B cell (primary cell): ENCODE measurements at places on chromosomes 4 and X. TPM values are rescaled to one million over a fixed set of nuclear protein-coding genes. Genes with fewer than 3 reads are reported as not detected.

DNA sequence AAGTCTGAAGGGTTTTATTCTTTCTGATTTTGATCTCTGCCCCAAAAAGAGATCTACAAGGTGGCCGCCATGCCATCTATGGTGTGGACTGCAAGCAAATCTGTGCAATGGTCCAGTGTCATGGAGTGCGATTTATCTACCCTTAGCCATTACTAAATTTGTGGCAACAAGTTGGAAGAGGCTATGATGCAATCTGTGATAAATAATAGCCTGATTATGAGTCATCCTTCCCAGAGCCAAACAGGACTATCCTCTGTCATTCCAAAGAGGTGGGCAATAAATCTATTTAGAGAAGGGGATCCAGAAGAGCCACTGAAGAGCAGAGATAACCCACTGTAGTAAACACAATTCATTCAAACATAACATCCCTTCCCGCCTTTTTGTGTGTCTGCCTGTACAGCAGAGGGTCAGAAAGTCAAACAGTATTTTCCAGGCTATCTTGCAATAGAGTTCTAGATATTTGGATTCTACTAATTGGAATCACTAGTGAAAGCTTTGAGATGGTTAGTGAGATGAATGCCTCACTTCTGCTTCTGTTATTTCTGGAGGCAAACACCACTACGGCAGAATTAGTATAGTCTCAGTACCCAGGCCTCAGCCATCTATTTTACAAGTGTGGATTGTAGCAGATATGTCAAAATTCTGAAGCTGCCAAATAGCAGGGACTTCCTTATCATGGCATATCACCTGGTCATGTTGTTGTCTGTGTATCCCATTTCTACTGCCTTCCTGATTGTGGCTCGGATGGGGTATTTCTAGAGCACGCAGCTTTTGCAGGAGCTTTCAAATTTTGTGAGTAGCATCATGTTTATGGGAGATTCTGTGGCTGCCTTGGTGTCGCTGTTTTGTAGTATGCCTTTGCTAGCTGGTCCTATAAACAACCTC is 192.0 kb downstream of the SMIM20 start:
- DNase-seq = no peak

GRCh38 chr4:3042226-3042625 is 32.1 kb downstream of the HTT-AS start:
- DNase-seq = no peak

Gene UGDH
- 18.5 and 25.4 TPM in 2 replicates for total RNA-seq

Gene VCX3B
- not detected in 2 replicates for total RNA-seq

- DNase-seq = no peak
These were observed 20.0 kb downstream of the HCCS start for GRCh38 chrX:11131146-11131545.

GRCh38 chr4:106062452-106062875 is 167.2 kb downstream of the NPNT start:
- no peak for DNase-seq

GRCh38 chr4:169195032-169195431 is 75.7 kb downstream of the SH3RF1 start:
- no peak for DNase-seq

Gene SSX2
- not detected in 2 replicates for total RNA-seq

Gene TLR1
- 50.8 and 54.1 TPM in 2 replicates for total RNA-seq

Gene MAGEA2B
- not detected in 2 replicates for total RNA-seq

DNA sequence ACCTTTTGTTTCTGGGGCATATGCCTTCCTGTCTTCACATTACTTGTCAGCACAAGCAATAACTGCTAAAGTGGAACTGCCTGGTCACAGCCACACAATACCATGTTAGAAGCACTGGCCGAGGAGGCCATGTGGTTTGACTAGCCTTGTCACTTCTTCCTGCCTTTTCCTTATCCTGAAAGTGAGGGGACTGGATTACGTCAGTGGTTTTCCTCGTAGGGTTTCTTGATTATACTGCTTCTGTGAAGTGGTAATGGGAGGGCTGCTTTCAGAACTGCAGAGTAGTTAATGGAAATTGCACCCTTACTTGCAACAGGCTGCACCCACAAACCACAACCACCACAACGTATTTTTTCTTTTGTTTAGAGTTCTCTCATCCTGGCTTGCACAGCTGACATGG is 26.6 kb downstream of the ZRSR2 start:
- no peak for DNase-seq

DNA sequence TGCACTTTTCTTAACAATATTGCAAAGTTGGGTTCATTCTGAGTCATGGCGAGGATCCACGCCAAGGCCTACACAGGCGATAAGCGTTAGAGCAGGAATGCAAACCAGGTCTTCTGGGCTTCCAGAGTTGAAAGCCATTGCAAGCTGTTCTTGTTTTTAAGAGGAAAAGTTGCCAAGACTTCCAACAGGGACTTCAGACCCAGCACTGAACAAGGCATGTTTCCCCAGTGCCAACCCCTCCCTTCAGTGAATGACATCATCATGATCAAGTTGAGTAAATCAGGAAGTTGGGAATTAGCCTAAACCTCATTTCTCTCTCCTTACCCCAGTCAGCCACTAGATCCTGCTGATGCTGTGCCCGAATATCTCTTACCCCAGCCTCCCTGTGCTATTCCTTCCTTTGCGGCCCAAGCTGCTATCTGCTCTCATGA is 355.1 kb downstream of the HS3ST1 start:
- no peak for DNase-seq

DNA sequence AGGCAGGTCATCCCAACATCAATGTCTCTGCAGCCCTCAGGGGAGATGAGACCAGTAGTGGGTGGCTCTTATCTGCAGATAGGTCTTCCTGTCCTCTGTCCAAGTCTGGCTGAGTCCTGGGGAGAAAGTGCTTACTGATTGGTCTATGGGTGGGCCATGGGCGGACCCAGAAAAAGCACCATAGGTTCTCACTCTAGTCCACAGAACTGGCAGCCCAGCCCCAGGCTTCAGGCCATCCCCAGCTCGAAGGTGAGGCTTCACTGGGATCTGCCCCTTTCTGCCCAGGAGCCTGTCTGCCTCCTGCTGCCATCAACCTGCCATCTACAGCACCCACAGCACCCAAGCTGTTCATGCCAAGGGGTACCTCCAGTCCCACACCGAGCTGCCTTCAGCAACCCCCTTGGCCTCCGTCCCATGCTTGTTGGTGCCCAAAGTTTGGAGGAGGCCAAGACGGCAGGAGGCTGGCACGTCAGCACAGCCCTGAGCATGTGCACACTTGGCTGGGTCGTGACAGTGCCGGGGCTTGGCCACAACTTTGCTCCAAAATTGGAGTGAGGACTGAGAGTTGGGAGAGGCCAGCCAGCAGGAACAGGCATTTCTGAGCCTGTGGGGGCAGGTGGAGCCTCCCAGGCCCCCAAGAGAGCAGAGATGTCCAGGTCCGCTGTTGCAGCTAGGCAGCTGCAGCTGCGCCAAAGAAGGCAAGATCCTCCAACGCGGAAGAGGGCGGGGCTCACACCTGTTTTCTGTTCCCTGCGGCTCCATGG is 99.6 kb downstream of the IQCM start:
- DNase-seq = no peak

DNA sequence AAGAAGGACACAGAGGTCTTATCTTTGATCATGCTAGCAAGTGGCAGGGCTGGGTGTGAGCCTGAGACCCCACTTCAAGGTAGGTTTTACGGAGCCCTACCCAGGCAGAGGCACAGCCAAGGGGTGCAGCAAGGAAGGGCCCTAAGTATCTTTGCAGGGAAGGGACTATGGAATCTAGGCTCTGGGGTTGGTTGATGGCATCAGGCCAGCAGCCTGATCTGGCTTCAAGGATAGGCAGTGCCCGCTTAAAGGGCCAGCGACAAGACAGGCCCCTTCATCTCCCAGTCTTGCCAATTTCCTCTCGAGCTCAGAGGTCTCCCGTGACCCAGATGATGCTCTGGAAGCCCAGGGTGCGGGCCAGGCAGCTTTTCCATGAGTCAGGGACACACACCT is 5.8 kb downstream of the ABLIM2 start:
- DNase-seq = no peak

Gene PIM2
- total RNA-seq = 315 and 323 TPM in 2 replicates

GRCh38 chrX:51006064-51006463 is 95.5 kb downstream of the BMP15 start:
- DNase-seq = no peak

GRCh38 chr4:89114100-89114499 is 2.8 kb downstream of the TIGD2 start:
- DNase-seq = no peak

DNA sequence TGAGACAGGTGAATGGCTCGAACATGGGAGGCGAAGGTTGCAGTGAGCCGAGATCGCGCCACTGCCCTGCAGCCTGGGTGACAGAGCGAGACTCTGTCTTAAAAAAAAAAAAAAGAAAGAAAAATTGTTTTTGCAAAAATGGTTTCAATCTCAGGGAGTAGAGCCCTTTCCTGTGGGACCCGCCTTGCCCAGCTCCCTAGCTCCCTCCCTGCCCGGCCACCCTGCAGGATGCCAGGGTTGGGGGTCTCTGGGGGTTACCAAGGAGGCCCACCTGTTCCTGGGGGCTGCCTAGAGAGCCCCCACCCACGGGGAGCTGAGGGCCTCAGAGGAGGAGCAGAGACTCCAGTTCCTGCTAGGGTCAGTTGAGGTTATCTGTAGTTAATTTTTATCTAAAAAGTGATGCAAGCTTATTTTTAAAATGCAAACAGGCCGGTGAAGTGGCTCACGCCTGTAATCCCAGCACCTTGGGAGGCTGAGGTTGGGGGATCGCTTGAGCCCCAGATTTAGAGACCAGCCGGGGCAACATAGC is 18.7 kb upstream of the PLCXD1 start:
- DNase-seq = no peak

DNA sequence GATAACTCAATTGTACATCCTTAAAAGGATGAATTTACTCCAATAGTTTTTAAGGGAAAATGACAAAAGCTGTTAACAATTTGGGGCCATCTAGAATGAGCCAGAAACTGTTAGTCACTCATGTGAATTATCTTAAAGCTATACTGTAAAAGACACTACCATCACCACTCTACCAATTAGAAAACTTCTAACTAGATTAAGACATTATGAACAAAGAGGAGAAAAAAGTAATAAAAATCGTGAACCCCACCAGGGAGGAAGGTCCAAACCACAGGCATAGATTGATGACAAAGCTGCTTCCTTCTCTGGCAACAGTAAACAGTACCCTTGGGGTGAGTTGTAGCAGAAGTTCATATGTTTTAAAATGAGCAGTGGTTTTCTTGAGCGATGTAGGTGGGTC is 106.1 kb downstream of the PDGFC start:
- no peak for DNase-seq

Gene MORC4
- total RNA-seq = 6.3 and 6.5 TPM in 2 replicates

Gene PTCHD1
- not detected in 2 replicates for total RNA-seq

GRCh38 chr4:108315694-108316093 is 147.0 kb upstream of the LEF1 start:
- DNase-seq = no peak

- no peak for DNase-seq
These were observed 59.2 kb downstream of the ADGRG2 start for GRCh38 chrX:19063030-19063429.

GRCh38 chrX:114906984-114907510 is 110.4 kb downstream of the IL13RA2 start:
- DNase-seq = no peak

DNA sequence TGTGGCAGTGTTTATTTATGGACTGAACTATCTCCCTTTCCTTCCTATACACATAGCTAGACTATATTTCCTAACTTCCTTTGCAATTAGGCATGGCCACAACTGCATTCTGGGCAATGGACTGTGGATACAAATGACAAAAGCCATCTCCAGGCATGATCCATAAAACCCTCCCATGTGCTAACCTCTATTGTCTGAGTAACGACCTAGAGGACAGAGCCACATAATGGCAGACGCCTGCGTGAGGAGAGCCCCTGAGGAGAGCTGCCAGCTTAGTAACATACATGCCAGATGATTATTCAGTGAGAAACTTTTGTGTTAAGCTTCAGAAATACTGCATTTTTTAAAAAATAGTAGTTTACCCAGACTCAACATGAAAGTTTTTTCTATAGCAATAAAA is 142.9 kb downstream of the ADGRA3 start:
- no peak for DNase-seq

- DNase-seq = no peak
These were observed 207.1 kb downstream of the NWD2 start for GRCh38 chr4:37451656-37452055.

DNA sequence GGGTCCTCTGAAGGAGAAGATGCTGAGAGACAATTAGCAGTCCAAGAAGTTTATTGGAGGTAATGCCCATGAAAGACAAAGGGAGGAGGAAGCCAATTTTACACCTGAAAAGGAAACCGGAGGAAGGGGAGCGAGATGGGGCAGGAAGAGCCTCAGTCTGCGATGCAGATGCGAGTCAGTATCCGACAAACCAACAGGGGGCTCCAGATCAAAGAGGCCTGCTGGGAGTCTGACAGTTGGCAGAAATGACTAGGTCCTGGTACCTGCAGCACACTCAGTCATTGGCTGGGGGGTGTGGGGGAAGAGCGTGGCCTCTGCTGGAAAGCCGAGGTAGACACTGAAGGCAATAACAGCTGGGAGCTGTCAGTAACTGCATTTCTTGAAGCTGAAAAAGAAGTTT is 231.1 kb upstream of the CENPE start:
- DNase-seq = no peak

Gene SPANXC
- not detected in 2 replicates for total RNA-seq

DNA sequence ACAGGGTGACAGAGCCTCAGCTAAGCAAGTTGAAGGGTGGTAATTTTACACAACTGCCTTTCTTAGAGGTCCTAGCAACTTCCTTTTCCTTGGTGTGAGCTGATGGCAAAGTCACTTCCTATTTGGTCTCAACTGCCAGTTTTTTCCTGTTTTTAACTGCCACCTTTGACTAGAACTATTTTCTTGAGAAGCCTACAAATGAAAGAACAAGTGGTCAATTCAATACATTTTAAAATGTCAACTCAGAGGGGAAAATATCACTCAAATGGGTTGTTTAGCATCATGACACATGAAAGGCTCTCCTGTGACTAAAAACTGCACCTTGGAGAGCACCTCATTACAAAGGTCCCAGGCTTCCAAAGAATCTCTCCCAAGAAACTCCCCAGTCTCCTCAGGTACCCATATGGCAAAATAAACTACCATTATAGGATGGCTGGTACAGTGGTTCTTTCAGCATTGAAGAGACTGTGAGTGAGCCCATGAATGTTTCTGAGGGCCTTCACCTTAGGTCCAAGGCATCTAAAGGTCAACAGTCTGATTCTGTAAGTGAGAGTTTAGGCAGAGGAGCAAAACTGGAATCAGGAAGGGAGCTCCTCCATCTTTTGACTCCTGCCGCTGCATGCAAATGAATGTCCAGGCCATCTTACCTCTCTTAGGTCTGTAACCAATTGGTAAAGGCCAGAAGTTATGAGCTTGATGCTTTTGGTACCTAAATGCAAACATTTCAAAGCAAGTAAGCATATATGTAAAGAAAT is 5.5 kb upstream of the STK26 start:
- no peak for DNase-seq

Gene LEF1
- 1.6 and 2.4 TPM in 2 replicates for total RNA-seq

DNA sequence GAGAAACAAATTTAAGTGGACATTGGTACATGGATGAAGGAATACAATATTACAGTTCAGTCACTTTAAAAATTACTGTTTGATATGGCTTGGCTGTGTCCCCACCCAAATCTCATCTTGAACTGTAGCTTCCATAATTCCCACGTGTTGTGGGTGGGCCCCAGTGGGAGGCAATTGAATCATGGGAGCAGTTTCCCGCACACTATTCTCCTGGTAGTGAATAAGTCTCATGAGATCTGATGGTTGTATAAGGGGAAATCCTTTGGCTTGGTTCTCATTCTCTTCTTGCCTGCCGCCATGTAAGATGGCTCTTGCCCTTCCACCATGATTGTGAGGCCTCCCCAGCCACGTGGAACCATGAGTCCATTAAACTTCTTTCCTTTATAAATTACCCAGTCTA is 804.2 kb upstream of the FRG1 start:
- DNase-seq = no peak
